ENCODE measurements at places on chromosomes 12 and 14.

- DNase-seq = no peak
These were observed 124.3 kb upstream of the SLC38A4 start for GRCh38 chr12:46950094-46950493.

- DNase-seq = no peak
These were observed 21.6 kb upstream of the CCDC60 start for GRCh38 chr12:119312904-119313303.

- peak; percentile 28 for DNase-seq
These were observed 58.9 kb upstream of the TMTC2 start for GRCh38 chr12:82627799-82628198.

DNA sequence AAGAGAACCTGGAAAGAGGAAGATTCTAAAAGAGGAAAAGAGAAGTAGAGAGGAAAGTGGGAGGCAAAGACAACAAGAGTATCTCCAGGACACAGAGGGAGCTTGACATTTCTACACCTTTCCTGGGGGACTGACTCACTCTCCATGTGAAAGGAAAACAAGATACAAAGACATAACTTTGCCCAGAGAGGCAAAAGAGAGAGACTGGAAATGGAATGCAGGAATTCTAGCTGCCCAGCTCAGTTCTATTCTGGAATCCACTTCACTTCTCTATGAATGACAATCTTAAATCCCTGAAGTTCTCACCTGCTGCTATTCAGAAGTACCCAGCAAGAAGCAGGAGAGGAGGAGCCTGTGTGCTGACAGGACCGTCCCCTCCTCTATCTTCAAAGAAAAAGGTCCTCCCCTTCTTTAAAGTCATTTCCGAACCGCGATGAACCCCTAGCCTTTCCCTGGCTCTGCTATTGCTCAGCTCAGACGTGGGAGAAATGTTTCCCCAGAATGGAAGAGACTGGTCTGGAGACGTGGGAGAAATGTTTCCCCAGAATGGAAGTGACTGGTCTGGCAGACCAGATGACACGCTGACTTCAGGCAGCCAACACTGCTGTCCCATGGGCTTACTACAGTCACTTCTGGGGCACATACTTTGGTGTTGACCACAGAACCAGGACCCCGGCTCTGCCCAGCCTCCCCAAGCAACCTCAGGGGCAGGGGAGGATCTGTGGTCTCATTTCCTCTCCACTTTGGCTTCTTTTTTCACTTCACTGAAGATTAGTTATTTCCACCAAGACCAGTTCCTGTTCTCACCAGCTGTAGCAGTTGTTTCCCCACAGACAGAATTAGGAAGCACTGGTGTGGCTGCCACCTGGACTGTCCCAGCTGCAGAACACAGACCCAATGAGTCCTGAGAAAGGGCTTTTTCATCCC is 8.3 kb downstream of the FMNL3 start:
- DNase-seq = peak; percentile 65

DNA sequence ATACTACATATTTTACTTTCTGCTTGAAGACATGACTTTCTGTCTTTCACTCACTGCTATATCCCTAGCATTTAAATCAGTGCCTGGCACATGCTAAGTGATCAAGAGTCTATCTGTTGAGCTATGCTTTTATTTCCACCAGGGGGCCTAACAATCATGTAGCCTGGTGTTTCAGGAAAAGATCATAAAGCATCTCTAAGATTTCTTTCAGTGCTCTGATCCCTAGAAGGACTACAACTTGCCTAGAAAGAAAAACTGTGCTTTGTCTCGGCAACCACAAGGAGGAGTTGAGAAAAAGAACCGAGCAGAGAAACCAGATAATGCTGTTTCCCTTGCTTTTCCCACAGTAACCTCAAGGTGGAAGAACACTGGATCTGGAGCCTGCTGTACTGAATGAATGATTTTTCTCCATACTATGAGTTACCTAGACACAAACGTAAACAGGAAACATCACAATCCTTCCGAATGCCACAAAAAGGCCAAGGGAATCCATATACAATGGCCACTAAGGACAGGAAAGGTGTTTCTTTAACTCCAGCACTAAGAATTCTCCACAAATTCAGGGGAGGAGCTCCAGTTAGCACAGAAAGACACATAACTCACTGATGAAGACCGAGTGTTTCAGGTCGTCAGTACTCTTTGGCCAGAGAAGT is 1.2 kb downstream of the CRY1 start:
- peak; percentile 55 for DNase-seq

- no peak for DNase-seq
These were observed 28.6 kb downstream of the CCDC91 start for GRCh38 chr12:28218875-28219274.

DNA sequence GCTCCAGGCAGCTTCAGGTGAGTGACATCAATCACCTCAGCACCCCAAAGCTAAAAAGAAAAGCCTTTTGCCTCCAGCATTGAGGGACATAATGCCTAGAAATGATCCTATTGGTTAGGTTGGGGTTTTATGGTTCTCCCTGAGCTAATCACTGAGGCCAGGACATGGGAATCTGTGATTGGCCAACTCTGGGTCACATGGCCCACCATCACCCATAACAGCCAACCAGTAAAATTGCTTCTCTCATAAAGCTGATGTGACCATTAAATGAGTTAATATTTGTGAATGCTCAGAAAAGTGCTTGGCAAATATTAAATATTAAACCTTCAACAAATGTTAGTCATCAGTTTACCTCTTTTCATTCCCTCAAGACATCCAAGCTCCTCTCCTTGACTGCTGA is 60.2 kb downstream of the TBX3 start:
- DNase-seq = no peak

GRCh38 chr12:49882851-49883464 is 20.7 kb downstream of the FAIM2 start:
- DNase-seq = peak; percentile 75

DNA sequence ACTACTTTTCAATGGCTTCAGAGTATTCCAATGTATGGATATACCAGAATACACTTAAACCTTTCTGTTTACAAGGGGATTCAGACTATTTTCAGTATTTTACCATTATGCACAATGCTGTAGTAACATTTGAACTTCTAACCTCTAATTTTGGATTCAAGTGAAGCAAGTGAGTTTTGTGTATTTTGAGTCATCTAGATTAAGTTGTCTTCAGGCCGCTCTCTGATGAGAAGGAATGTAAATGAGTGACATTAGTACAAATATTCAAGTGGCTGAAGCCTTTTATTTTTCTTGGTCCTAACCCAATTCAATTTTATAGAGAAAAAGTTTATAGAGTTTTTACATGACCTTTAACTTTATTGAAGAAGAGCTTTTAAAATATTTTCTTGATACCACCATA is 125.6 kb downstream of the PDE3A start:
- no peak for DNase-seq

DNA sequence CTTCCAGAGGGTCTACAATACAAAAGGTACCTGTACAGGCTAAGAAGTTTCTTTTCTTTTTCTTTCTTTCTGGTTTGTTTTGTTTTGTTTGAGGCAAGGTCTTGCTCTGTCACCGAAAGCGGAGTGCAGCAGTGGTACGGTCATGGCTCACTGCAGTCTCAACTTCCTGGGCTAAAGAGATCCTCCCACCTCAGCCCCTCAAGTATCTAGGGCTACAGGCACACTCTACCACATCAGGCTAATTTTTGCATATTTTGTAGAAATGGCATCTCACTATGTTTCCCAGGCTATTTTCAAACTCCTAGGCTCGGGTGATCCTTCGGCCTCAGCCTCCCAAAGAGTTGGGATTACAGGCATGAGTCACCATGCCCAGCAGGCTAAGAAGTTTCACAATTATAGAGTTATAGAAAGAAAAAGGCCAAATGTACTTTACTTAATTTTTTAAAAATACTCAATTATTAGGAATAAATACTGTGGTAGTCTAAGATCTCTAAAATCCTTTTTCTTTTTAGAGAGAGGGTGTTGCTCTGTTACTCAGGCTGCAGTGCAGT is 3.0 kb upstream of the PIGH start:
- DNase-seq = no peak

- DNase-seq = peak; percentile 73
These were observed 1.6 kb downstream of the SUDS3 start for GRCh38 chr12:118377884-118378470.

DNA sequence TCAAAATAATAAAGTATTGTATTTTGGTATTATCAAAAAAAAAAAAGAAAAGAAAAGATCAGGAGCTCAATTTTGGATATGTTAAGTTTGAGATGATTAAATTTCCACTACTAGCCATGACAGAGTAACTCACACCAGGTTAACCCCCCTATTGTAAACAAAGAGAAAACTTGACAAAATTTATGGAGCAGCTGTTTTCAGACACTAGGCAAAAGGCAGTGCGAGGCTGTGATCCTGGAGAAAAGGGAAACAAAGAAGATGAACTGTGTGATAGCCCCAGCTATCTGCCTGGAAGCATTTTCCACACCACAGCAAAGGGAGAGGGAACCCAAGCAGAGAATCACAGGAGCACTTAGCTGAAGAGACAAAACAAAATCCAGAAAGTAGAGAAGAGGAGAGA is 145.0 kb downstream of the KIF21A start:
- no peak for DNase-seq

DNA sequence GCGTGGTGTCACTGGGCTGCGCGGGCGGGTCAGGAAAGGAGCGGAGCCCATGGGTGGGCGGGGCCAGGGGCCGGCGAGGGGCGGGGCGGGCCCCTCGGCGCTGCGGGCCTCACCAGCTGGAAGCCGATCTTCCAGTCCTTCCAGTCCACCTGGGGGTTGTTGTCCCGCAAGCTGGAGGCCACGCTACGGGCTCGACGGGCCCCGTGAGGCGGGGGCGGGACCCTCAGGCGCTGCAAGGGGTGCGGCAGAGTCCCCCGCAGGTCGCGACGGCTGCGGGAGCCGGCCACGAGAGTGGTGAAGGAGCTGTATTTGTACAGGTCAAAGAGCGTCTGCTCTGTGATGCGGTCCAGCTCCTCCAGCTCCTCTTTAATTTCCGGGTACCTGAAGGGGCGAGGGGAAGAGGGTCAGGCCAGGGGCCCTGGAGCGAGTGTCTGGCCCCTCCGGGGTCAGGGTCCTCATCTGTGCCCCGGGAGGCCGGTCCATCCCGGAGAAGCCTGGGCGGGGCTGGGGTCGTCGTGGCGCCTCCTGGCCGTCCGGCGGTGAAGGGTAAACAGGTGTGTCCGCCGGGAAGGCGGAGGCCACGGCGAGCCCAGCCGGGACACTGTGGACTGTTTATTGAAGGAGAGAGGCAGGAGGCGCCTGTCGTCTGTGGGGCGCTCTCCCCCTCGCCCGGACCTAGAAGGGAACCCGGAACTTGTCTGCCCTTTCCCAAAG is 11.9 kb downstream of the SCNN1A start:
- peak; percentile 98 for DNase-seq

- peak; percentile 26 for DNase-seq
These were observed 59.3 kb downstream of the PHETA1 start for GRCh38 chr12:111309584-111309983.

DNA sequence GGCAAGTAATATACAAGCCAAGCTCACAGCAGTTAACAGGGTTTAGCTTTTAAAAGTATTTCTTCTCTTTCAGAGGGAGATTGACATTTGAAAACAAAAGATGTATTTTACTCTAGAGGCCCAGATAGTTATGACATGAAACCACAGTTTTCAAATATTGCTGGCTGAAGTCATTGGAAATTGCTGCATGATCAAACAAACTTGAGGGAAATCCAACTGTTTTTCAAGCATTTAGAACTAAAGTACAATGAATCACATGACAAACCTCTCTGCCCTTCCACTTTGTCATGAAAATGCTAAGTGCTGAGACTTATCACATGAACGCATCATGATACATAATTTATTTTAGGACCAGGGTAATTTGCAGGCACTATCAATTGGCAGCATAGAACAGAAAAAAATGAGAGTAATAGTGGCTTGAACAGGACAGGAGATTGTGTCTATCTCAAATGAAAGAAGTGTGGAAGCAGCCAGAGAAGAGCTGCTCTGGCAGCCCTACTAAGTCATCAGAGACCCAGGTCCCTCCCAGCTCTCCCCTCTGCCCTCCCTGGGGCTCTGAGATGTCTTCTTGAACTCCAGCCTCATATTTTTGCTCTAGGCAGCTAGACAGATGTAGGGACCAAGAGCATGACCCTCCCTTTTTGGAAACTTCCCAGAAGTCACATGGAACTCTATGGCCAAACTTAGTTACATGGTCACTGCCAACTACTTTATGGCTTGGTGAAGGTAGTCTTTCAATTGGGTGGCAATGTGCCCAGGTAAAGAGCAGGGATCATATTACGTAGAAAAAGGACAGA is 90.1 kb upstream of the PELI2 start:
- no peak for DNase-seq

GRCh38 chr14:99383472-99384449 is 96.9 kb downstream of the SETD3 start:
- DNase-seq = peak; percentile 81

GRCh38 chr12:115303723-115304309 is 619.8 kb upstream of the TBX3 start:
- no peak for DNase-seq

GRCh38 chr14:99036611-99037293 is 235.2 kb downstream of the BCL11B start:
- DNase-seq = no peak

DNA sequence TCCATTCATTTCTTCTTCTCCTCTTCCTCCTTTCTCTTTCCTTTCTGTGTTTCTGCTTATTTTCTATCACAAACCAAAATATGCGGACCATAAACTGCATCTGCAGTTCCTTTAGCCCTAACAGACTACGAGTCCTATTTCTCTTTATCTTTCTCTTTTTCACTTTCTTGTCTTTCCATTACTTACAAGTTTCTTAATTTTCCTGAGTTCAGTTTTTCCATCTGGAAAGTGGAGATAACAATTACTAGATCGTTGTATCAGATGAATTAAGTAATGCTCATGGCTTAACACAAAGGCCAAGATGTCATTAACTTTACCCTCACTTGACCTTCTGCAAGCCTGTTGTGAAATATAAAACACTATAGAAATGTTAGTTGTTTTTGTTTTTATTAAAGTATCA is 983 bp upstream of the COPS7A start:
- no peak for DNase-seq

DNA sequence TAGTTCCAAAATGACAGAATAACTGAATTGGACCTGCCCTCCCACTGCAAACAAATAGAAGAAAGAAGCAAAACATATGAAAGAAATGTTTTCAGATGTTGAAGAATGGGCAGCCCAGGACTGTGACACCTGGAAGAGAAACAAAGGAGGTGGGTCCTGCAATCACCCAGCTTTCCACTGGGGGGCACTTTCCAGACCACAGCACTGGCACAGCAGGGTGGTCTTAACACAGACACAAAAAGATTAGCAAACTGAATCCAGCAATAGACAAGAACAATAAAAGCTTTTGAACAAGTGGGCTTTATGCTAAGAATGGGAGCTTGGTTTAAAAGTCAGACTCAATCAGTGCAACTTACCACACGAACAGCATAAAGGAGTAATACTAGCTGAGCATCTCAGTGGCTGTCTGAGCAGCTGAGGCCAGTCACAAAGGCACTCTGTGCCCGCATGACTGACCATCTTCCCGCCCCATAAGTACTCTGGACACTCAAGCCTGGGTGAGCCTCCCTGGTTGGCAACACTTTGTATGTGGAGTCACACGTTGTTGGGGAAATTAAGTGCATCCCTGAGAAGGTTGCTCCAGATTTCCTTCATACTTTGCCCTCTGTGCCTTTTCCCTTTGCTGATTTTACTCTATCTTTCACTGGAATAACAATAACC is 27.7 kb downstream of the JKAMP start:
- DNase-seq = peak; percentile 62

GRCh38 chr12:52043386-52044212 is 7.6 kb upstream of the NR4A1 start:
- DNase-seq = no peak
